Small intestine (tissue), 16 donors: ENCODE measurements at places on chromosomes 16 and 17.

DNA sequence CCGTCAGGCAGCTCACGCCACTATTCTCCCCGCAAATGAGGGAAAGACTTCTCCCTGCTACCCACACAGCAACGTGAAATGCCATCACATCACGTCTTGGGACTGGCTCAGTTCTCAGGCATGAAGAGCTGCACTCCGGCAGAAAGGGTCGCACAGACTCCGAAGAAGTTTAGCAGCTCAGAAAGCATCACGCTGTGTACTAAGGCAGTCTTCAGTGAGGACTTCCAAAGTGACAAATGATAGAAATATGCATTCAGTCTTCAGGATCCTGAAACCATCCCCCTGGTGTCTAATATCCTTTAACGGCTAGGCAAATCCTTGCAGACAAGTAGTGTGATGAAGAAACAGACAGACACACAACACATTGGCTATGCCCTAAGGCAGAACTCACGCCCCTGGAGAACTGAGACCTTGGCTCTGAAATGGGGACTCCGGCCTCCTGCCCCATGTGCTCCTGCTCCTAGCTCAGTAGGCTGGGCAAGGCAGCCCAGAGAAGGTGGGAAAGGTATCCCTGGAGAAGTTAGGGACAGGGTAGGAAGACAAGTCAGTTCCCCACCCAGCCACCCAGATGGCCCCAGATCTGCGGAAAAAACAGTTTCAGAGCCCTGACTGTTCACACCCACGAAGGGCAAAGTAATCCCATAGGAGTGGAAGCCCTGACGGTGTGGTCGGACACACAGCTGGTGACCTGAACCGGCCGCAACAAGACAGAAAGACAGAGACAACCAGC is 1.6 kb downstream of the XYLT1 start:
- no peaks in the 10 kb centered on the region for H3K36me3 ChIP-seq
- no peak overlapping the region for H3K27ac ChIP-seq
- peaks cover 7% of the 10 kb centered on the region for H3K4me1 ChIP-seq
- peak overlapping the region; percentile 92 for H3K4me3 ChIP-seq

DNA sequence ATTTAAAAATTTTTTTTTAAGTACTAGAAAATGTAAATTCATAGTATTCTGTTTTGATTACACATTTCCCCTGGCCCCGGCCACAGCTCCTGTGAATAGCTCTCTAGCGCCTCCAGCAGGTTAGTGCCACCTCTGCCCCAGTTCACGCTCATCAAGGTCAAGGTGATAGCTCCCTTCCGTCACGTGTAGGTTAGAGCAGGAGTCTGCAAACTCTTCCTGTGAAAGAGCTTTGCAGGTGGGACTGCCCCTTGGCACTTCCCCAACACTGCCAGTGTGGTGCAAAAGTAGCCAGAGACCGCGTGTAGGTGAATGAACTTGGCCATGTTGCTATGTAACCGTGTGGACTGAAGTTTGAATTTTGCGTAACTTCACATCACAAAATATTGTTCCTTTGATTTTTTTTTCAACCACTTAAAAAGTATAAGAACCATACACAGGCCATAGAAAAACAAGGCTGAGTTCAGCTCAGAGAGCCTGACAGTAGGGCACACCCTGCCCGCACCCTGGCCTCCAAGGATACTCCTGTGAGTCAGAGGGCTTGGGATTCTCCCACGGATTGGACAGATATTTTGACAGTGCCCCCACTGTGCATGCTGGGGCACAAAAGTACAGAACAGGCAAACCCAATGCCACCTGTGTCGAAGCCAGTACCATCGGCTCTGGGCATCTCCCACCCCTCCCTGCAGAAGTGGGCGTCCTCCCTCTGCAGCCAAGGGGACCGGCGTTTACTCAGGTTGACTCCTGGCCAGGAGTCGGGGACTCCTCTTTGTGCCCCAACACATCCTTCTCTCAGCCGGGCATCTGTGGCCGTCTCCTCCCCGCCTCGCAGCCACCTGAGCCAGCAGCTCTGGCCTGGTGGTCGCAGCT is 92.0 kb upstream of the CHMP6 start:
- no peak overlapping the region for H3K27ac ChIP-seq
- H3K4me3 ChIP-seq = no peak overlapping the region
- H3K4me1 ChIP-seq = no peaks in the 10 kb centered on the region
- no peaks in the 10 kb centered on the region for H3K27me3 ChIP-seq
- DNase-seq = peak; percentile 47

GRCh38 chr17:61704935-61705449 is 114.0 kb upstream of the NACA2 start:
- no peaks in the 10 kb centered on the region for H3K36me3 ChIP-seq
- no peaks in the 10 kb centered on the region for H3K27me3 ChIP-seq
- H3K4me1 ChIP-seq = no peaks in the 10 kb centered on the region
- no peak overlapping the region for H3K27ac ChIP-seq
- no peak for DNase-seq

DNA sequence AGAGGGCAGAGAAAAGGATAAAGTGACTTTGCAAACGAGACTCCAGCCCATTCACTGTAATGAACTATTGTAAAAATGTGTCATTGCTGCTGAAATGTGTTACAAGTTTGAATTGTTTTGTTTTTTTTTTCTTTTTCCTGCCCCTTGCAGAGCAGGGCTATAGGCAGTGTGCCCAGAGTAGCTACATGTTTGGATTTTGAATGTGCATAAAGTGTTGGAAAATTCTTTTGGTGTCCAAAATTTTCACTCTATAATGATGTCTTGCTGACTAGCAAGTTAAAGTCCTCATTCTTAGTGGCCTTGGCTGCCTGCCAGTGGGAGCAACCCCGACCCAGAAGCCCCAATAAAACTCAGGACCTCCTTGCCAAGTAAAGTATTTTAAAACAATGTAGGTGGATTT is 66.5 kb downstream of the IGF2BP1 start:
- H3K4me3 ChIP-seq = no peak overlapping the region
- no peaks in the 10 kb centered on the region for H3K4me1 ChIP-seq
- no peaks in the 10 kb centered on the region for H3K27me3 ChIP-seq

GRCh38 chr17:61904094-61904710 is 23.6 kb downstream of the INTS2 start:
- H3K27me3 ChIP-seq = no peaks in the 10 kb centered on the region
- no peaks in the 10 kb centered on the region for H3K4me1 ChIP-seq
- no peak overlapping the region for H3K4me3 ChIP-seq

GRCh38 chr16:7025616-7026190 is 306.9 kb upstream of the RBFOX1 start:
- H3K36me3 ChIP-seq = no peaks in the 10 kb centered on the region
- no peaks in the 10 kb centered on the region for H3K27me3 ChIP-seq
- no peak overlapping the region for H3K27ac ChIP-seq
- H3K4me3 ChIP-seq = no peak overlapping the region

GRCh38 chr17:17372856-17373520 is 69.8 kb downstream of the NT5M start:
- no peak overlapping the region for H3K4me3 ChIP-seq
- H3K27me3 ChIP-seq = no peaks in the 10 kb centered on the region
- no peaks in the 10 kb centered on the region for H3K4me1 ChIP-seq
- H3K36me3 ChIP-seq = no peaks in the 10 kb centered on the region
- H3K27ac ChIP-seq = no peak overlapping the region

DNA sequence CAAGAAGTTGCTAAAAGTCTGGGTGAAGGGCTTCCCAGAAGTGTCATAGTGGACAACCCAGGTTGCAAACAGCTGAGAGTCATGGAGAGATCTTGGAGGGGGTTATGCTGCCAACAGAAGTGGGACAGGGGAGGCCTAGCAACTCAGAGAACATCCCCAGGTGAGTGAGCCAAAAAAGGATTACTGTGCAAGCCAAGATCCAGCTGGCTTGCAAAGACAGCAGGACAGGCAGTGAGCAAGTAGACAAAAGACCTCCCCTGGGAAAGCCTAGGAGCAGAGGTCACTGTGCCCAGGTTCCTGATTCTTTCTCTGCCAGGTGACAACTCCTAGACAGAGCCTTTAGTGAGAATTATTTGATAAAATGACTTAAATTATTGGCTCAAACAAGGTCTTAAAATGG is 9.5 kb upstream of the LONP2 start:
- no peak overlapping the region for H3K27ac ChIP-seq
- H3K4me3 ChIP-seq = no peak overlapping the region
- H3K36me3 ChIP-seq = no peaks in the 10 kb centered on the region
- H3K4me1 ChIP-seq = no peaks in the 10 kb centered on the region
- DNase-seq = no peak
- H3K27me3 ChIP-seq = no peaks in the 10 kb centered on the region

DNA sequence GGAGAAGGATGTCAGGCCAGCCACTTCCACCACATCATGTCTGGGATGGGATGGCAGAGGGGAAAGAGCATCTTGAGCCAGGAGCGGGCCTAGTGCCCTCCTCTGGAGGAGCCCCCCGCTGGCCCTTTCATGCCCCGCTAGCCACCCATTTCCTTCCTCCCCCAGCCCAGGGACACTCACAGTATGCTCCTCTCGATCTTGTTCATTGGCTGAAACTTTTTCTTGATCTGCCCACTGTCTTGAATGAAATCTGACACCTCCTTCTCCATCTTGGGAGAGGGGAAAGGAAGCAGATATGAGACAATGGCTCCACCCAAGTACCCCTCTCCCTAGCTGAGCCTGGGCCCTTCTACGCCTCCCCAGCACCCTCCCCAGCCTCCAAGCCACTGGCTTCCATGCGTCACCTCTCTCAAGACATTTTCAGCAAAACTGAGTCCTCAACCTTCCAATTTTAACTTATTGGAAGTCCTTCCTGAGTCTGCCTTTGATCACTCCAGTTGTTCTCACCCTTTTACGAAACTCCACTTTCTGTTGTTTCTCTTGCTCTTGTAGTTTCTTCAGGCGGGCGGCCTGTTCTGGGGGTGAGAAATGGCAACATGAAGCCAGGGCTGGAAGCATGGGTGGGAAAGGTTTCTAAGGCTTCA is 7.2 kb downstream of the SPAG7 start:
- H3K36me3 ChIP-seq = peaks cover 51% of the 10 kb centered on the region
- no peak overlapping the region for H3K27ac ChIP-seq
- DNase-seq = no peak
- no peak overlapping the region for H3K4me3 ChIP-seq

DNA sequence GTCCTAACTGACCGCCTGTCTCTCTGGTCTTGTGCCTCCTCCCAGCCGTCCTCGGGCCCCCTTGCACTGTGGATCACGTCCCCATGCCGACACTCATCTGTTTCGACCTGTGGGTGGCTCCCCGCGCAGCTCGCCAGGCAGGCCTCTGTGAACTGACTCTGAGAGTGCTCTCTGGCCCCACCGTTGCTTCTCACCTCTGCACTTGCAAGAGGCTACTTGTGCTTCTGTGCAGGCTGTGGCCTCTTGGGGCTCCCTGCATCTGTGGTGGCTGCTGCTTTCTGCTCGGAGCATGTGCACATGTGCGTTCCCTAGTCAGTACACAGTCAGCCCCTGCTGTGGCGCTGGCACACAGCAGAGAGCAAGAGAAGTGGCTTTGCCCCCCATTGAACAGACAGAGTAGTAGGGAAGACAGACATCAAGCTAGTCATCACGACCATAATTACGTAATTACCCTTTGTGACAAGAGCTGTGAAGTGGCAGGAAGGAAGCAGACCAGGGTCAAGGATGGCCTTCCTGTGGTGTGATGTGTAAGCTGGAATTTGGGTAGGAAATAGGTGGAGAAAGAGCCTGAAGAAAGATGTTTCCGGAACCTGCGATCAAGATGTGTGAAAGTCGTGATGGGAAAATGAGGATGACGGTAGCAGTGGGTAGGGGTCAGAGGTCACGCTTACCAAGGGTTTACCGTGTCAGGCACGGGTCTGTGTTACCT is 256.0 kb upstream of the CACNG5 start:
- no peaks in the 10 kb centered on the region for H3K36me3 ChIP-seq
- no peaks in the 10 kb centered on the region for H3K4me1 ChIP-seq
- no peaks in the 10 kb centered on the region for H3K27me3 ChIP-seq
- DNase-seq = no peak
- H3K4me3 ChIP-seq = no peak overlapping the region

GRCh38 chr16:86241681-86242080 is 268.6 kb upstream of the FOXF1 start:
- no peaks in the 10 kb centered on the region for H3K27me3 ChIP-seq
- H3K27ac ChIP-seq = no peak overlapping the region
- H3K36me3 ChIP-seq = no peaks in the 10 kb centered on the region
- no peaks in the 10 kb centered on the region for H3K4me1 ChIP-seq
- no peak for DNase-seq

- peaks cover 19% of the 10 kb centered on the region for H3K36me3 ChIP-seq
- H3K4me3 ChIP-seq = no peak overlapping the region
- no peak overlapping the region for H3K27ac ChIP-seq
- DNase-seq = no peak
- no peaks in the 10 kb centered on the region for H3K27me3 ChIP-seq
These were observed 33.7 kb downstream of the LITAFD start for GRCh38 chr16:8915722-8916301.

DNA sequence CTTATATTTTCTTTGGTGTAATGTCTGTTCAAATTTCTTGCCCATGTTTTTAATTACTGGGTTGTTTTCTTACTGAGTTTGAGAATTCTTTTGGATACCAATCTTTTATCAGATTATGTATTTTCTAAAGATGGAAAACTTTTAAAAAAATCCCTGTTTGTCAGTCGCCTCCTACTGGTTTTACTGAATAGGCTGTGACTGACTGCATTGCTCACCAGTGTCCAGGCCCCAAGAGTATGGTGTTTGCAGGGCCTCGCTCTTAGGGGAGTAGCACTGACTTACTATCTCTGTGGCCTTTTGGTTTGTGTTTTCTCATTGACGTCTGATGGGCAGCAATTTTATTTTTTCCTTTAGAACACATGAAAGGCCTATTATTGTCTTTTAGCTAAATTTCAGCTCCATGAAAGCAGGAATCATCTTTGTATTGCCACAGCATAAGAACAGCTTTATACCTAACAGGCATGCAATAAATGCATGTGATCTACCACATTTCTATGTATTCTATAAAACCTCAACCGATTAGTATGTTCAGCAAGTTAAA is 188.4 kb downstream of the AATF start:
- no peaks in the 10 kb centered on the region for H3K4me1 ChIP-seq
- no peak overlapping the region for H3K4me3 ChIP-seq
- no peak for DNase-seq
- H3K36me3 ChIP-seq = peaks cover 9% of the 10 kb centered on the region

GRCh38 chr16:90078579-90078895 is 1.4 kb upstream of the PRDM7 start:
- no peak overlapping the region for H3K27ac ChIP-seq
- no peak overlapping the region for H3K4me3 ChIP-seq
- no peaks in the 10 kb centered on the region for H3K27me3 ChIP-seq
- no peaks in the 10 kb centered on the region for H3K4me1 ChIP-seq
- H3K36me3 ChIP-seq = no peaks in the 10 kb centered on the region

- no peaks in the 10 kb centered on the region for H3K4me1 ChIP-seq
- H3K27ac ChIP-seq = no peak overlapping the region
- no peaks in the 10 kb centered on the region for H3K36me3 ChIP-seq
- H3K4me3 ChIP-seq = no peak overlapping the region
- no peaks in the 10 kb centered on the region for H3K27me3 ChIP-seq
- peak; percentile 22 for DNase-seq
These were observed 236.4 kb upstream of the AXIN2 start for GRCh38 chr17:65797809-65798208.

- no peak overlapping the region for H3K27ac ChIP-seq
- peaks cover 29% of the 10 kb centered on the region for H3K36me3 ChIP-seq
- H3K4me1 ChIP-seq = peaks cover 43% of the 10 kb centered on the region
- no peak for DNase-seq
- H3K27me3 ChIP-seq = no peaks in the 10 kb centered on the region
- no peak overlapping the region for H3K4me3 ChIP-seq
These were observed 134.7 kb downstream of the AATF start for GRCh38 chr17:37083456-37083855.
